ENCODE measurements at places on chromosomes 12 and 14.

GRCh38 chr12:71060426-71060825 is 97.4 kb downstream of the TSPAN8 start:
- no peak for DNase-seq

DNA sequence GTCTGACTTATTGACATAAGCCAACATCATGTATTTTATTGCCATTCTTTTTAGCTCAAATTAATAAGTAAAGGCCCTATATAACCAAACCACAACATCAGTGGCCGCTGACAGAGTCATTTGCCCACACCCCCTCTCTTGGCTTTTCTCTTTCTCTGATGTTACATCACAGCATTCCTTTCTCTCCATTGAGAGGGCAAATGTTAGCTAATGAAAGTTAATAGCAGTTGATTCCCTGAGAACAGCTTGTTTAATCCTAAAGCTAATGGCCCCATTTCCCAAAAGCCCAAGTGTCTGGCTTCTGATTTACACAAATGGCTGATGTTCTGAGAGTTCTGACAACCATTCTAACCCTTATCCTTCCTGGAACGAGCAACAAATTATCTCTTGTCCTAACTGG is 308.8 kb downstream of the SNAPC1 start:
- DNase-seq = no peak

DNA sequence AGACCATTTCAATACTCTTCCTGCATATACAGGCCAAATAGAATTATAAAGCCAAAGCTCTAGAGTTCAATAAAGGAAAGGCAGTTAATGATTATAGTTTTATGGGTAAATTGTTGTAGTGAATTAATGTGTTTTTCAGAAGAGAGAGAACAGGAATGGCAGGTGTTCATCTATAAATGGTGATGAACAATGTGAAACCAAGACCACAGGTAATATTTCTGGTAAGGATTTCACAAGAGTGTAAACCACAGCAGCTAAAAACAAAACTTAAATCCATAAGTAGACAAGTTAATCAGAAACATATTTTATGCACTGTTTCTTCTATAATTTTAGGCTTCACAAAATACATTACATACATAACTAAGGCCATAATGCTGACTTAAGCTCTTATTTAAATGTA is 204.4 kb downstream of the SYT1 start:
- no peak for DNase-seq

DNA sequence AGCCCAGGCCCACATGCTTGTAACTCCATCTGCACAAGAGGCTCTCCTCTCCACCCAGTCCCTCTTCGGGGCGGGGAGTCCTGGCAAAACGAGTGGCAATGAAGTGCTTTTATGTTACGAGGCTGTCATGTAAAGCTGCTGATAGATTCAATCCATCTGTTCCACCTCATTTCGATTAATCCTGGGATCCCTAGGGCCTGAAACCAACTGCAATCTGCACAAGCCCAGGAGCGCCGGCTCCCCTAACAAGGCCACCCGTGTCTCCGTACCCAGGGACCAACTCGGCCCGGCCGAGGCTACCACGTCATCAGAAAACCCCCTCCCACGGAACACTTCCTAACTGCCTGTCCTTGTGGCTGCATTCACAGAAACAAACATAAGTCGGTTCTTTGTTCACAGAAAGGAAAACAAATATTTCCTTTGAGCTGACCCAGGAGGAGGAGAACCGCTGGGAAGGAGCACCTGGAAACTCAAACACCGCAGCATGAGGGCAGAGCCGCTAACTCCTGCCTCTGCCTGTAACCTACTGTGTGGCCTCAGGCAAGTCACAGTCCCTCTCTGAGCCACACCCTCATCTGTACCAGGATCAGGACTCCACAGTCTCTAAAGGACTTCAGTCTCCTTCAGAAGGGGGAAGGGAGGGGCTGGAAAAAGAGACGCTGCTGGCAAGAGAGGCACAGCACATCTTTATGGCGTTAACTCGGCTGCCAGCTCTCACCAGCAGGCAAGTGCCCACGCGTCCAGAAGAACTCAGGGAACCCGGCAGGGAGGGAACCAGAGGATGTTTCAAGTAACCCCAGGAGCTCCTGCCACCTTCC is 47.8 kb downstream of the CCDC88C start:
- no peak for DNase-seq

- DNase-seq = no peak
Observed at GRCh38 chr12:75479963-75480461, 543 bp upstream of the GLIPR1 start.

DNA sequence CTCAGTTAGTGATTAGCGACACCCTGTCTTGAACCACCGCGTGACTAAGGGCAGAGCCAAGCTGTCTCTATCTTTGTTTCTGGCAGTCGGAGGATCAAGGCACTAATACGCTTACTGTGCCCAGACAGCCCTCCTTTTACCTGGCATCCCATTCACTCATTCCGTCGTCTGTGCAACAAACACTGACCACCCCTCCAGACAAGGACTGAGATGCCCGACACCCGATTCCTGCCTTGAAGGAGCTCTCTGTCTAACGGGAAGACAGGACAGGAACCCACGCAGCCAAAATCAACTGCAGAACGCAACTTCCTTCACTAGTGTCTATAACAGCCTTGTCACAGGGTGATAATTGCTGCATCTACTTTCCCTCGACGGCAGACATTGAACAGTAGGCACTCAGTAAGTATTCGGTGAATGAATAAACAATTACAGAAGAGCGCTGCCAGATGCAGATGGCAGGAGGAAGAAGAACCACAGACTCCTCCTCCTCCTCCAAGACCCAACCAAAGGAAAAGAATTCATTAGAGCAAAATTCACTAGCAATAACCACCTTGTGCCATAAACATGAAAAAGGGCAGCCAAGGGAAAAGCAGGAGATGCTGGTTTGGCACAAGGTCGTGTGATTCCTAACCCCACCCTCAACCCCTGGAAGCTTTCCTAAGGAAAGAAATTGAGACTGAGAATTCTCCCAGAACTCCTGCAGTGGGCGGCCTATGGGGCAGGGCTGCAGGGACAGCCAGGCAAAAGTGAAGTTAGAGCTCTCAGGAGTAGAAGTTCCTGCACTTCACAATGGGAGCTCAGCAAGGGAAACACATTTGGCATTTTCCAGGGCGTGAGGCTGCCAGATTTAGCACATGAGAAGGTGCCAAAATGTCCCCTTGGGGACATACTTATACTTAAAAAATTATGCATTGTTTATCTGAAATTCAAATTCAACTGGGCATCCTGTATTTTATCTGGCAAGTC is 186.6 kb upstream of the DIO3 start:
- DNase-seq = no peak

GRCh38 chr12:50077099-50077498 is 8.0 kb upstream of the SMARCD1 start:
- no peak for DNase-seq

GRCh38 chr14:90867501-90867900 is 51.3 kb upstream of the TTC7B start:
- DNase-seq = no peak

DNA sequence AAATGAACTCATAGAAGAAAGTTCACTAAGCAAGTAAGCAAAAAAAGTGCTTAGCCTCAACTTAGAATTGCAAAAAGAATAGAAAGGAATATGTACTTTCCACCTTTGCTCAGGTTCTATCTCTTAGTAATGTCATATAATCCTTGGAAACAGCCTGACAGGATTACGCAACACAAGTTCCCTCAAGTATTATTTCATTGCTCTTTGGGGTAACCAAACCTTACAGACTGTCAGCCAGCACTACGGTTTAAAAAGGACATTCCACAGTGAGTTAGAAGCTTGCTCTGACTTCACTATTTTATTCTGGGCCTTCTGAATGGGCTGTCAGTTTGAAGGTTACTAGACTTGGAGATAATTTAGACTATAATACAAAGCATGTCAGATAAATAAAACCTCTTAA is 264.0 kb downstream of the ATXN7L3B start:
- no peak for DNase-seq

GRCh38 chr12:77064896-77065360 is 441 bp downstream of the E2F7 start:
- no peak for DNase-seq

Measured in stimulated activated CD4-positive, alpha-beta T cell treated with anti-CD3 and anti-CD28 coated beads, Interleukin-1b, Interleukin-23, amount 100 ng/mL, for 1 hour (primary cell).